ENCODE measurements at places on chromosomes 11 and 22. TPM values are rescaled to one million over a fixed set of nuclear protein-coding genes. Genes with fewer than 3 reads are reported as not detected.

GRCh38 chr11:119055901-119056300 is 1.1 kb downstream of the HYOU1 start:
- H3K27me3 ChIP-seq = no peaks in the 10 kb centered on the region
- H3K4me3 ChIP-seq = peak overlapping the region; percentile 23
- peaks cover 11% of the 10 kb centered on the region for H3K4me1 ChIP-seq
- peaks cover 19% of the 10 kb centered on the region for H3K36me3 ChIP-seq
- DNase-seq = peak; percentile 49
- H3K27ac ChIP-seq = no peak overlapping the region

DNA sequence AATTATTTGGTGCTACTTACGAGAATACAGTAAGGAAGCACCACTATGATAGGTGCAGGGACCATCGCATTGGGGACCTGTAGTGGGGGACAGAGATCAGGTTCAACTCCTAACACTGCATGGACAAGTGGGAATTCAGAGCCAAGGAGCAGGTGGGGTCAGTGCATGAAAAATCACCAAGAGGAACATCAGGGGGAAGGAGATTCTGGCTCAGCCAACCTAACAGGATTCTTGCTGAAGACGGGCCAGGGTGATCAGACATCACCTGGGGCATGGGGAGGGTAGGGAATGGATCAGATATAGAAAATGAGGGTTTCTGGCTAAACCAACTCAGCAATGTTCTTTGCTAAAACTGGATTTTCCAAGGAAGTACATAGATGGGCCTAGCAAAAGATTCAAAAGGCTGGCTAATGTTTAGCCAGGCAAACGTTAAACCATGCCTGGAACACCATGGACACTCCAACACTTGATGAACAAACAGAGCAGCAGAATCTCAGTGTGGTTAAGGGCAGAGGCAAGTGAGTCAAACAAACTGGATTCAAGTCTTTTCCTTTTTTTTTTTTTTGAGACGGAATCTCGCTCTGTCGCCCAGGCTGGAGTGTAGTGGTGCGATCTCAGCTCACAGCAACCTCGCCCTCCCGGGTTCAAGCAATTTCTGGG is 70.0 kb downstream of the MICAL3 start:
- no peaks in the 10 kb centered on the region for H3K27me3 ChIP-seq
- no peak for DNase-seq
- no peak overlapping the region for H3K4me3 ChIP-seq
- H3K4me1 ChIP-seq = peaks cover 17% of the 10 kb centered on the region

DNA sequence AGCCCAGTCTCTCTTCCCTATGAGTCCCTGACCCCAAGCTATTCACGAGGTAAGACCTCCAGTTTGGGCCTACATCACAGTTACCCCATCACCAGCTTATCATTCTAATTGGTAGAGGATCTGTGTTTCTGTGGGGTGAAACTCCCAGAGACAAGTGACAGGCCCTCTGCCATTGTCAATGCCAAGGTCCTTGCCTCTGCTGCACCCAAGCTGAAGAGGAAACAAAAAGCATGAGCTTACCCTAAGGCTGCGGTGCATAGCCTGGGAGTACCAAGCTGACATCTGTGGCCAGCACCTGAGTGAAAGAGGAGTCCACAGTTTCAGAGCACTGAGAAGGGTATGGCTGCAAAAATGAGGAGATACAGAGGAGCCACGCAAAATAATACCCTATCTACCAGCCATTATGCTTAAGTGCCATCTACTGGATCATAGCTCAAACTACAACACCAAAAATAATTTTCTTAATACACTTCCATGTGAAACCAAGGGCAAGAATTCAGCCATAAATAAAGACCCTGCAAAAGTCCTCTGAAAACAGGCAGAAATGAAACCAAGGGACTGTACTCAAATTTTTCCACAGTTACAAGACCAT is 62.3 kb upstream of the ANO5 start:
- no peak for DNase-seq
- no peak overlapping the region for H3K27ac ChIP-seq
- no peaks in the 10 kb centered on the region for H3K36me3 ChIP-seq
- no peak overlapping the region for H3K4me3 ChIP-seq
- no peaks in the 10 kb centered on the region for H3K4me1 ChIP-seq
- H3K27me3 ChIP-seq = no peaks in the 10 kb centered on the region

GRCh38 chr22:49525801-49526535 is 301.7 kb downstream of the BRD1 start:
- no peak overlapping the region for H3K27ac ChIP-seq
- H3K27me3 ChIP-seq = no peaks in the 10 kb centered on the region

DNA sequence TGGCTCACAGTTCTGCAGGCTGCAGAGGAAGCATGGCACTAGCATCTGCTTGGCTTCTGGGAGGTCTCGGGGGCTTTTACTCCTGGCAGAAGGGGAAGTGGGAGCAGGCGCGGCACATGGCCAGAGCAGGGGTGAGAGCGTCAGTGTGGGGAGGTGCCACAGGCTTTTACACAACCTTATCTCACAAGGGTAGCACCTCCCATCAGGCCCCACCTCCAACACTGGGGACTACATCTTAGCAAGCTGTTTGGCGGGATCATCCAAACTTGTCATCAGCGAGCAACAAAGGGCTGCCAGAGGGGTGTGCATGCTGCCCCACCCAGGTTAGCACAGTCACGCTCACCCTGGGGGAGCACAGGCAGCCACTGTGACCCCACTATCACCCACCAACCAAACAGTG is 18.9 kb upstream of the YPEL1 start:
- no peaks in the 10 kb centered on the region for H3K27me3 ChIP-seq
- H3K4me1 ChIP-seq = peaks cover 21% of the 10 kb centered on the region
- no peak overlapping the region for H3K27ac ChIP-seq
- no peak for DNase-seq
- H3K36me3 ChIP-seq = no peaks in the 10 kb centered on the region
- H3K4me3 ChIP-seq = no peak overlapping the region

GRCh38 chr11:10428453-10428852 is 26.6 kb upstream of the AMPD3 start:
- H3K4me3 ChIP-seq = no peak overlapping the region
- no peaks in the 10 kb centered on the region for H3K36me3 ChIP-seq
- no peaks in the 10 kb centered on the region for H3K4me1 ChIP-seq
- H3K27ac ChIP-seq = no peak overlapping the region
- peaks cover 6% of the 10 kb centered on the region for H3K27me3 ChIP-seq

DNA sequence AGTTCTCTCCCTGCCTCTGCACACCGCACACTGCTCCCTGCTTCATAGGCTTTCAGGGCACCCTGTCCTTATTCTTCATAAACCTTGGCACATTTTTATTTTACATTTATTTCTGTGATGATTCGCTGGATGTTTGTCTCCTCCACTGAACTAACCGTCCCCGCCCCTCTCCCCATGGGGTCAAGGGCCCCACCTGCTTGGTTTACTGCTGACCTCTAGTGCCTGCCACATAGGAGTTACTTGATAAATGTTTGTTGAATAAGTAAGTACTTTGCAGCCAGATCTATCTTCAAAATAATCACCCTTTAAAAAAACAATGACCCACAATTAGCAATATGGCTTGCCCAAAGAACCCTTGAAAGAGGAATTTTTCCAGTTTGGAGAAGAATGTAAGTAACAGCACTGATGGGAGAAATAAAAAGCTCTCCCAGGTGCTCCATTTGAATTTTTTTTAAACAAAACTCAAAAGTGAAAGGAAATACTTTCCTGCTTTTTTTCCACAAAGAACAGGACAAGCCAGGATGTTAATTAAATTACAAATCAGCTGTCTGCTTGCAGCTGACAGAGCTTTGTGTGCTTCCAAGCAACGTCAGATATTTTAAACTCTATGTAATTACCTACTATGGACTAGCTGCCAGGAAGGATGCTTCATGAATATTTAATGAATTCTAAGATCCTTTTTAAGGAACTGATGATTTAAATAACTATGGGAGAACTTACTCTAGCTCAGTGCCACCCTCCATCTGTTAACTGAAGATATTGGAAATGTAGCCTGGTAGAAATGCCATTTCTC is 1083.6 kb downstream of the DLG2 start:
- no peaks in the 10 kb centered on the region for H3K36me3 ChIP-seq
- no peaks in the 10 kb centered on the region for H3K4me1 ChIP-seq
- no peak overlapping the region for H3K4me3 ChIP-seq

Gene CCDC188
- total RNA-seq = 11.6 TPM

Gene NRIP3
- 9.9 TPM for total RNA-seq
